ENCODE measurements at places on chromosomes 1 and 21.
A peak's percentile ranks its signal among the peaks of the same experiment; 100 is the strongest.

GRCh38 chr1:159867664-159868026 is 5.2 kb upstream of the VSIG8 start:
- no peak for DNase-seq

- peak; percentile 94 for DNase-seq
Observed at GRCh38 chr1:168483539-168483938, 60.3 kb downstream of the XCL2 start.

GRCh38 chr1:236282425-236282716 is 613 bp upstream of the ERO1B start:
- no peak for DNase-seq

DNA sequence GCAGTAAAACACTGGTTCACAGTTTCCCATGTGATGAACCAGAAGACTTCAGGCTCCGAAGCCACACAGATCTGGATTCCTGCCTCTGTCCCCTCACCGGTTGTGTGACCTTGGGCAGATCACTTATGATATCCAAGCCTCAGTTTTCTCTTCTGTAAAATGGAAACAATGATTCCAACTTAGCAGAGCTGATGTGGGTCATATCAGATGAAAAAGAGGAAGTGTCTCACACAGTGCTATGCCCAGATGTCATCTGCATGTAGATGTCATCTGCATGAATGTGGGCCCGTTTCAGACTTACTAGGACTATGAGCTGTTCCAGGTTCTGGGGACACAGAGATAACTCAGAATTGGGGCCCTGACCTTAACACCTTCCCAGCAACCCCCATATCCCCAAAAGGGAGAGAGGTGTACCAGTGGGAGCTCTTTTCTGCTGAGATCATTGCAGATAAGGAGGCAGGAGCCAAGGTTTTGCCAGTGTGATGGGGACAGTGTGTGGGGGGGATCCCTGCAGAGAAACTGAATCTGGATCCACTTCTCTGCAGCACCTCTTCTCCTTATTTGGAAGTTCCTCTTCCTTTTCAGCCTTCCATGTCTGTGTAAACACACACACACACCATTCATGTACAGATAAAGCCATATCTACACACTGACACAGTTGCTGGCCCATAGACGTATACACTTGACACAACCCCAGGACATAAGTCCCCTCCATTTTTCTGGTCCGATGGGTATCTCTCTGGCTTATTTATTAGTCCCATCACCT is 5.0 kb upstream of the ADGRB2 start:
- DNase-seq: no peak

DNA sequence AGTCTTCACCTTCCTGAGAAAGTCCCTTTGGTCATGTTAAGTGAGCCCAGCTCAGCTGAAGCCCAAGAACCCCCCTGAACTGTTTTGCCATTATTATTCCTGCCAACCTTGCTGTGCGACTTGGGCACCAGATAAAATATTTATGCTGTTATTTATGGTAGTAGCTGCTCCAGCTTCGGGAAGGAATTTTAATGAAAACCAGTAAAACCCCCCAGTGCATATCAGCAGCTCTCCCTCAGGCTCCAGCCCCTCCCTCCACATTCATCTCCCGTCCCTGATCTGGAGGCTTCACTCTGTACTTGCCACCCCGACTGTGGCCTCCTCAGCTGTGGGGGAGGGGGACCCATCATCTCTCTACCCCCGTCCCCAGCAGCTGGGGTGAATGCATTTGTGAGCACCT is 12.7 kb downstream of the TTC22 start:
- DNase-seq: no peak

GRCh38 chr1:220833436-220833835 is 45.8 kb upstream of the HLX start:
- no peak for DNase-seq

DNA sequence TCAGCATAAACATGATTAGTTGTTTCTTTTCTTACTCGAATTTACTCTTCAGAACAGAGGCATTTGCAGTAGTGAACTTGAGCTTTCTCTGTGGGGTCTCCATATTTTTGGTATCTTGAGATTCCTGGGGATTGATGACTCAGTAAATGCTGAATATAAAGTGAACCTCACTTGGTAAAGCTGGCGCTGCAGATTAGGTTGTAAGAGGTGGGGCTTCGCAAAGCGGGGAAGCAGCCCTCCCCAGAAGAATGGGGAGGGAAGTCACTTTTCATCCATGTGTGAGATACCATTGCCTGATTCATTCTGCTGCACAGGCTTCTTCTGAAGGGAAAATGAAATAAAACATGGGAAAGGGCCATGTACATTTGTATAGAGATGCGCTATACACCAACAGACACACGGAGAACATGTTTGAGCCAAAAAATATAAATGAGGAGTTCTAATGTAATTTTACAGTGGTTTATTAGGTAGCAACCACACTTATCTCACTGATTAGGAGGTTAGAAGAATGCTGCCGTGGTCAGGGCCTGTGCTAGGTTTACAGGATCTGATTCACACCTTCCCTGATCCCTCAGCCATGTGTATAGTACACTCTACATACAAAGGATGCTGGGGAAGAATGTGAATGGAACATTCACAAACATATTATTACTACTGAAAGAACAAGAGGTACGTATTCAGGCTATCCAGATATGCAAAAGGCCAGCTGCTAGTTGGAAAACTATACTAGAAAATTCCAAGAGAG is 63.5 kb downstream of the DNTTIP2 start:
- no peak for DNase-seq

DNA sequence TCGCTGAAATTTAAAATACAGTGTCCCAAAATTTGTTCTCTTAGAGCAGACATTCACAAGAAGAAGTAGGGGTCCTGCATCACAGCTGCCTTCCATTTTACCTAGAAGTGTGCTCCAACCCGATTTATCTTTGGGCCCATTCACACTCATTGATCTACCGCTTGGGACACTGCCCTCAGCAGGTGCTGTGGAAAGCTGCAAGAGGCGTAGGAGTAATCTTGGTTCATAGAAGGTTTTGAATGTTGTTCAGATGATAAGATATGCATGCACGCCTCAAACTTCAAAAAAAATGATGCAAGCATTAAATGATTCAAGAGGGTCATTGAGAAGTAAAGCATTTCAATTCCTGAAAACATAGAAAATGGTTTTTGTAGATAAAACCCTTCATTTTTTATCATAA is 18.6 kb upstream of the C1orf105 start:
- no peak for DNase-seq

- no peak for DNase-seq
Observed at GRCh38 chr1:184210031-184210430, 158.5 kb downstream of the TSEN15 start.

DNA sequence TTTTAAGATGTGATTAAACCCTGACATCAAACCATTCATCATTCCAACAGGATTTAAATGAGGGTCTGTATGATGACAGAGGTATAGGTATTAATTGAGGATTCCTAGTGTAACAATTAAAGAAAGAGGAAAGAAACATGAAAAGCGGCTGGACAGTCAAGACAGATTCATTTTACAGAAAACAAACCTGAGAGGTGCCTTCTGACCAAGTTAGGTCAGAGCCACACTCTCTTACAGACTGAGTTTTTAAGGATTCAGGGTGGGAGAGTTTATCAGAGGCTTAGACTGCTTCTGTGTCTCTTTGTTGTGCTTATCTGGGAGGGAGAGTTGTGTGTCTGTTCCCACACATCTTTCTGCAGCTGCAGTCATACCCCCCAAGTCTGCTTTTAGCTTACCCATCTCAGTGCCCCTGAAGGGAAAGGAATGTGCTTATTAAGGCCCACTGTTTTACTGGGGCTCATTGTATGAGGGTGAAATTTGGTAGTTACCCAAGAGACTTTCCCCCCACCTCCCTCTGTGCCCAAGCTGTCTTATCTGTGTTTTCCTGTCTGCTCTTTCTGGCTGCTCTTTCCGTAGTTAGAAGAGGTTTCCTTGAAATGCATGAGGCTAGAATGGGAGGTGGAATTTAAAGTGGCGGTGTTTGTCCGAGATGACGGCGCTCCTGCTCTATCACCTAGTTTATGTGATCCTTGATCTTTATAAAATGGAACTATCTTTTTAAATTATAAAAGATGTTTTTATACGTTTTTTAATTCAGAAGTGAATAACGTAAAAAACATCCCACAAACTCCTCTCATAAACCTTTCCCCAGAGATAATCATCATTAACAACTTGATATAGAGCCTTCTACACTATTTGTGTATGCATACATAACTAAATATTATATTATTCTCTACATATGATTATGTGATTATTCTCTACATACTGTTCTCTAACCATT is 96.0 kb upstream of the TNFSF4 start:
- no peak for DNase-seq

- no peak for DNase-seq
Observed at GRCh38 chr1:21865609-21865942, 53.5 kb downstream of the LDLRAD2 start.

DNA sequence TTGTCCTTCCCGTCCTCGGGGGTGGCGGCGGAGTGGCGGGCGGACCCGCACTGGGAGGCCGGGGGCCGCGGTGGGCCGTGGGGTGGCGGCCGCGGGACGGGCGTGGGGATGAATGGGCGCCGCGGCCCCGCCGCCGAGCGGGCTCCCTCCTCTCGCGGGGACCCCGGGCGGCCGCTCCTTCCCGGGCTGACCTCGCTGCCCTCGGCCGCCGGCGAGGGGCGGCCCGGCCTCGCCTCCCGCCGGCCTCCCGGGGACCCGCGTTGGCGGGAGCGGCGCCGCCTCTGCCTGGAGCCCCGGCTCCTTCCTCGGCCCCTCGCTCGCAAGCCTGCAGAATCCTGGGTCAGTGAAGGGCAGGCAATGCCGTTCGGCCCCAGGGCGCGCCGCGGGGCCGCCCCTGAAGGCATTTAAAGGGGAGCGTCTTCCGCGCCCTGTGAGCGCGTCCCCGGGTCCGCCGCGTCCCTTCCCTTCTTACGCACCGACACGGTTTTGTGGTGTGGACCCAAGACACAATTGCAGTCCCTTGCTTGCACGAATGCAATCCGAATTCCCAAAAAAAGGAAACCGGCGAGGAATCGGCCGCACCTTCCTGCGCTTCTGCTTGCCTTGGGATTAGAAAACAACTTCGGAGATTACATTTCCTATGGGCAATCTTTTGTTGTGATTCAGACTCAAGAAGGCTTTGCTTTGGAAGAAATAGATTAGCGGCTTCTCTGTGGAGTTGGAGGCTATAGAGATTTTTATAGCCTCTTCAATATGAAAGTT is 776 bp downstream of the ITSN1 start:
- DNase-seq: peak; percentile 63

GRCh38 chr1:204513117-204513716 is 3.0 kb upstream of the MDM4 start:
- no peak for DNase-seq

DNA sequence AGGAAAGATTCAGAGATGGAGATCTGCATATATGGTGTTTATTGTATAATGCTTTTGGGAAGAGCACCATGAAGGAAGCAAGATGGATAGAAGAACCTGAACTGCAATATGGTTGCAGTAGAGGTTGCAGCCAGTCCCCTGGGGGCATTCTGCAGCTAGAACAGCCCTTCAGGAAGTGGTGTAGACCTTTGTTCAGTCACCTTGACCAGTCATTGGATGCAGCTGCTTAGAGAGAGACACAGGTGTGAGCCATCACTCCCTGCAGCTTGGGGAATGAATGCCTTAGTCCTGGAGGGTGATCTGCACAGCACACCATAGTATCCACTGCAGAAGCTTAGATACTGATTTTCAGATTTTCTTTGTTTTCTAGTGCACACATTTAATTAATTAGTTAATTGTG is 42.3 kb downstream of the NEK7 start:
- DNase-seq: no peak

- no peak for DNase-seq
Observed at GRCh38 chr1:225876900-225877510, 5.2 kb downstream of the TMEM63A start.

- no peak for DNase-seq
Observed at GRCh38 chr1:9600861-9601834, 12.4 kb downstream of the TMEM201 start.

- no peak for DNase-seq
Observed at GRCh38 chr1:7388488-7389185, 382.5 kb upstream of the VAMP3 start.

DNA sequence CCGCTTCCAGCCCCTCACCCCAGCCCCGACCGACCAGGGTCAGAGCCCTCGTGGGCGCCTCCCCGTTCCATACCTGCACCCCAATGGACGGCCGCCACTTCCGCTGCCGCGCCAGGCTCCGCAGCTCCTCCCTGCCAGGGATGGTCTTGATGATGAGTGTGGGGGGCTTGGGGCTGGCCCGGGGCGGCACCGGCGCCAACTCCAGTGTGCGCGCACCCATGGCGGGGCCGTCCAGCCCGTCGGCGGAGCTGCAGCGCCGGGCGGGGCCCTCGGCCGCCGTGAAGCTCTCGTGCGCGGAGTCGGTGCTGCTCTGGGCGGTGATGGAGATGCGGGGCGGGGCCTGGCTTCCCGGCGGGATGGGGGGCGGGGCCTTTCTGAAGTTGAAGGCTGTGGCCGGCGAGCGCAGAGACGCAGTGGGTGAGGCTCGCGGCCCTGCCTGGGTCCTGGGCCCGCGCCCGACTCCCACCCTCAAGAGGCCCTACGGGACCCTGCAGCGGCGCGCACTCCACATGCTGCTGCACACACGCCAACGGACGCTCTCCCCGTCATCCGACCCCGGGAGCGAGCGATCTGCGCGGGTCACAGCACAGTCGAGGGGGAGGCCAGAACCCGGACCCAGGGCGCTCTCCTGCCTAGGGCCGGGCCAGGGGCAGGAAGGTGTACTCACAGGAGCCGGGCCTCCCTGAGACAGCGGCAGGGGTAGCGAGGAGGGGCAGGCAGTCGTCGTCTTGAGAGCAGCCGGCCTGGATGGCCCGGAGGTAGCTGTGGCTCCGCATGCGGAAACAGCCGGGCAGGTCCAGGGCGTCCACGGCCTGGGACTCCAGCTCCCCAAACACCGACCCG is 26.1 kb upstream of the SMIM12 start:
- peak; percentile 49 for DNase-seq

DNA sequence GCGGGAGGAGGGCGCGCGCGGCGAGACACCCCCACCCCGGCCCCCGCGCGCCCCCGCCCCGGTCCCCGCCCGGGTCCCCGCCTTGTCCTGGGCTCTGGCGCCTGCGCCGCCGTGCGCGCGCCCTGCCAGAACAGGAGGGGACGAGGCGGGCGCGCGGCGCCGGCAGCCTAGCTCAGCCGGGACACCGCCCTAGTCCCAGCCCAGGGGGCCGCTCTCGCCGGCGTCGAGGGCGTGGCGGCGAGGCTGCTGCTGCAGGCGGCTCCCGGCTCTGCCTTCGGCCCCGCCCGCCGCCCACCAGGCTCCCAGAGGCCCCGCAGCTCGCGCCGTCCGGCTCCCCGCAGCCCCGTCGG is at the start of gene RCAN3:
Gene RCAN3, plus strand, starts transcription at position 128 of the 350 bp plus-strand sequence. CDS start 11,537 bp downstream, outside the sequence.
- peak; percentile 94 for DNase-seq

GRCh38 chr1:230307213-230307612 is 118.9 kb downstream of the PGBD5 start:
- no peak for DNase-seq

GRCh38 chr1:42752284-42752683 is 12.2 kb upstream of the CLDN19 start:
- no peak for DNase-seq

GRCh38 chr1:36559061-36559460 is 76.3 kb upstream of the CSF3R start:
- no peak for DNase-seq

GRCh38 chr1:232635778-232636356 is 5.9 kb upstream of the SIPA1L2 start:
- DNase-seq: peak; percentile 88

GRCh38 chr1:40244138-40244744 is 3.5 kb upstream of the TMCO2 start:
- no peak for DNase-seq
